Stimulated activated CD8-positive, alpha-beta memory T cell treated with anti-CD3 and anti-CD28 coated beads, Interleukin-4, amount 100 ng/mL, for 1 hour (primary cell): ENCODE measurements at places on chromosomes 2 and 18.

GRCh38 chr2:202376460-202377206, 506 bp downstream of the BMPR2 start:
- no peak for DNase-seq

GRCh38 chr2:232353096-232353495, 25.5 kb upstream of the ALPP start:
- DNase-seq = no peak

GRCh38 chr2:208620487-208620978, 213.9 kb downstream of the PTH2R start:
- DNase-seq = no peak

DNA sequence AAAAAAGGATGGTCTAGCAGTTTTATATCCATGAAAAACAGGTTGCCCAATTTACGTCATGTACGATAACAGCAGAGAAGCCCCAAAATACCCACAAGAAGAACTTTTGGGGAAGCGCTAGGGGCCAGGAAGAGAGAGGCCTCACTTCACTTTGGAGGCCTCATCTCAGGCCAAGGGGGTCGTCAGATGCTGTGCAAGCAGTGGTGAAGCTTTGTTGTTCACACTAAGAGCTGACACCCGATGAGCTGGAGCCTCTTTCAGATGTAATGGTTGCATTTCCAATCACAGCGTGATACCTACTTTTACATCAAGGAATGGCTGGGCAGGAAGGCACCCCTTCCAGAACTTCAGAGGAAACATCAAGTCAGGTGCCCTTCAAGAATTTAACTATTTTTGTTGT, 242.3 kb upstream of the PXDN start:
- no peak for DNase-seq

- no peak for DNase-seq
These were observed 91.8 kb downstream of the CABLES1 start for GRCh38 chr18:23226930-23227725.

DNA sequence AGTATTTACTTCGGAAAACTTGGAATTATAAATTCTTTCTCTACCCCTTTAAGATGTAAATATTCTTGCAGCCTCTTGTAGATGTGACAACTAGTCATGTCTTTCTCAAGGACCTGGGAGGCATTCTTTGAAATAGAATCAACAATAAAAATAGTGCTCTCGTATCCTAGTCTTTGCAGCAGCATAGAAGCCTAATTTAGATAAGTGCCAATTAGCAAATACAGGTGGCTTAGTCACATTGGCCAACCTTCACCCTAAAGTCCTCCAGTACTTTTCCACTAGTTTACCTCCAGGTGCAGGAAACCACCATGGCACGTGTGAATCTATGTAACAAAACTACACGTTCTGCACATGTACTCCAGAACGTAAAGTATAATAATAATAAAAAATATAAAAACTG, 3.5 kb upstream of the ZSWIM2 start:
- DNase-seq = no peak

DNA sequence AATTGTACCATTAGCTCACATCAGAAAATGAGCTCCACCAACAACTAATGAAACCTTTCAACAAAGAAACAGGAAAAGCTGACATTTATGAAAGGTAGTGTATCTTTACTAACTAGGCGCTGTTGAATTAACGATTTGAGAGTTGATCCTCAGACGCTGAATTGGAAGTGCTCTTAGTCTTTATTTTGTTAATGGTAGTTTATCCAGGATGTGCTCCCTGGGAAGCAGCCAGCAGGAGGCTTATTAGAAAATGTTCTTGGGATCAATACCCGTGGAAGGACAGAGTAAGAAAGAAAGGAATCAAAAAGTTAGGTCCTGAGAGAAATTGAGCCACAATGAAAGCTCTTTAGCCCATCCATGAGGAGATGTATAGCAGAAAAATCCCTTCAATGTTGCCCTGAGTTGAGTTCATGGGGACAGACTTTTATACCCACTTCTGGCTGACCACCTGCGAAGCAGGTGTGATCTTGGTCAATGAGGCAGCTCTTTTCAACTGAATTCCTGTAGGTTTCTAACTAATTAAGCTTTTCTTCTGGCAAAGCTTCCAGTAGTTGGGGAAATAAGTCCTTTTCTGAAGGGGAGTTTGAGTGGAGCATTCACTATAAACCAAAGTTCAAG, 492.6 kb upstream of the REG3G start:
- DNase-seq = no peak

DNA sequence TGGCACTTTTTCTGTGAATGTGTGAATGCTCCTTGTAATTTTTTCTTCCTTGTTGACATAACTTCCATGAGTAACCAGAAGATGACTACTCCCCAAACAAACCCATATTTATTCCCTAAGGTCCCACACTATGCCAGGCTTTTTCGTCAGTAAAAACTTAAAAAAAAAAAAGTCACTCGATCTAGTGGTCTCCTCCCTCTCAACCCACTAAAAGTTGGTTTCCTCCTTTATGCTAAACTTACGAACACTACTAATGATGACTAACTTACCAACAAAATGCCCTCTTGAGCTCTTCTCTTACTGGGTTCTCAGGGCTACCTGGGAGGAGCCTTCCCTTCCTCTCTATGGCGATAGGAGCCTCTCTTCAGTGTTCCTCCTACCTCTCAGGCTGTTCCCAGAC, 18.2 kb downstream of the ACVR1 start:
- DNase-seq = no peak

DNA sequence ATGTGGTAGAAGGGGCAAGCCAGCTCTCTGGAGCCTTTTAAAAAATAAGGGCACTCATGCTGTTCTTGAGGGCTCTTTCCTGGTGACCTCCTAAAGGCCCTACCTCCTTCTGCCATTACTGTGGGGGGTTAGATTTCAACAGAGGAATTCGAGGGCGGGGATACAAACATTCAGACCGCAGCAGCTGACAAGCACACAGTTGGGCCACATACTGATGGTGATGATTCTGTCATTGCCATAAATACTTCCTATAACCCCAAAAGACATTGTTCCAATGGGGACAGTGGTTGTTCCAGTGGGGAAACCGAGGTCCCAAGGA, 67.0 kb downstream of the TSHZ1 start:
- no peak for DNase-seq

GRCh38 chr2:150610670-150611279, 123.3 kb upstream of the RND3 start:
- DNase-seq = no peak

- DNase-seq = no peak
These were observed 127.3 kb upstream of the TACR1 start for GRCh38 chr2:75326645-75327044.

- DNase-seq = no peak
These were observed 12.1 kb downstream of the MYT1L start for GRCh38 chr2:2318949-2319348.

GRCh38 chr2:11997142-11997541, 250.7 kb downstream of the LPIN1 start:
- DNase-seq = no peak

DNA sequence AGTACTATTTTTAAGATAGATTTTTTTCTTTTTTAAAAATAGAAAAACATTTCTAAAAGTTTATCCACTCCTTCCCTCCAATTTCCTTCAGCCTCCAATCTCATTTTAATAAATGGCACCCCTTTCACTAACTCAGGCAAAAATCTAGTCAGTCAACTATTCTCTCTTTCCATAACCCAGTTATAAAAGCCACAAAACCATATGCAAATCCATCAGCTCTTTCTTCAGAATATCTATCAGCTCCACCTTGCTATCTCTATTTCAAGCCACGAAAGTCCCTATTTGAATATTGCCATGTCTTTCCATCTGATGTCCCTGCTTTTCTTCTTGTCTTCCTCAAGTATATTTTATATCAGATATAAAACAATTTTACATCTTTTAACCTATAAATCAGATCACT, 397.1 kb downstream of the ERBB4 start:
- no peak for DNase-seq

GRCh38 chr2:152646775-152647174, 70.5 kb downstream of the PRPF40A start:
- DNase-seq = no peak

- DNase-seq = no peak
These were observed 4.8 kb upstream of the ANKRD62 start for GRCh38 chr18:12088731-12089375.

DNA sequence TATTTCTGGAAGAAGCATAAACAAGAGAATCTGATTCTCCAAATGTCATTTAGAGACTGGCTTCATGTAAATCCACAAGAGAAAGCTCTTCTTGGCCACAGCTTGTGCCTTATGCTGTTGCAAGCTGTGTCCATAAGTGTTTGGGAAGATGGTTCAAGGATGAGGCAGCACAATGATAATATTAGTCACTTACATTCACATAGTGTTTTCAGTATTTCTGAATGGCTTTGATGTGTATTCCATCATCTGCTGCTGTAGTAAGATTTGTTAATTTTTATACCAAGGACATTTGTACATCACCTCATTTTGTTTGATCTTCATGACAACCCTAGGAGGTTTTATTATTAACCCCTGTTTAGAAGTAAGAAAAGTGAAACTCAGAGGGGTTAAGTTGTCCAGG, 29.9 kb downstream of the CREG2 start:
- DNase-seq = no peak

DNA sequence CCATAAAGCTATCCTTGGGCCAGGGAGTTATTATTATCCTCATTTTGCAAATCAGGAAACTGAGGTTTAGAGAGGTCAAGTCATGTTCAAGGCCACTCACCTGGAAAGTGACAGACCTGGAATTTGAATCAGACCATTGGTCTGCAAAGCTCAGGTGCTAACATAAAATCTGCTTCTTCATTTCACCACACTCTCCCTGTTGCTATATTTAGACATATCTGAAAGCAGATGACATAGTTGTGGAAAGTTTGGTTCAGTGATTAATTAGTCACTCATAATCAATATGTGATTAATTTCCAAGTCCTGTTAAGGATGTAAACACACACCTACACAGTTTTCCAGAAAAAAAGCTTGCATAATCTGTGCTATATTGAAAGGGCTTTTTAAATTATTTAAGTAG, 57.4 kb downstream of the LINC00305 start:
- no peak for DNase-seq

- DNase-seq = no peak
These were observed 495.8 kb downstream of the NRXN1 start for GRCh38 chr2:50535971-50536759.
